Naive B cell (primary cell): ENCODE measurements at places on chromosomes 16 and 17.

DNA sequence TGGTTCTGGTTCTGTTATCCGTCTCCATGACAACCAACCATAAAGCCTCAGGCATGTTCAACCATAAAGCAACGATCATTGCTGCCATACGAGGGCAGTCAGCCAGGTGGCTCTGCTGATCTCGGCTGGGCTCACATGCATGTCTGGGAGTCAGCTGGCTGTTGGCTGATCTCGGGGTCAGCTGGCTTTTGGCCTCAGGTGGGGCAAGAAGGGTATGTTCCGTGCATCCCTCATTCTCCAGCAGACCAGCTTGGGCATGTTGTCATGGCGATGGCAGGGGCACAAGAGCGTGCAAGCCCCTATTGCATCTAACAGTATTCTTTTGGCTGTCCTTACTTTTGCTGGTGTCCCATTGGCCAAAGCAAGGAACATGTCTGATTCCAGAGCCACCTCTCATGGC is 86.2 kb downstream of the ABCC6 start:
- no peak for DNase-seq

DNA sequence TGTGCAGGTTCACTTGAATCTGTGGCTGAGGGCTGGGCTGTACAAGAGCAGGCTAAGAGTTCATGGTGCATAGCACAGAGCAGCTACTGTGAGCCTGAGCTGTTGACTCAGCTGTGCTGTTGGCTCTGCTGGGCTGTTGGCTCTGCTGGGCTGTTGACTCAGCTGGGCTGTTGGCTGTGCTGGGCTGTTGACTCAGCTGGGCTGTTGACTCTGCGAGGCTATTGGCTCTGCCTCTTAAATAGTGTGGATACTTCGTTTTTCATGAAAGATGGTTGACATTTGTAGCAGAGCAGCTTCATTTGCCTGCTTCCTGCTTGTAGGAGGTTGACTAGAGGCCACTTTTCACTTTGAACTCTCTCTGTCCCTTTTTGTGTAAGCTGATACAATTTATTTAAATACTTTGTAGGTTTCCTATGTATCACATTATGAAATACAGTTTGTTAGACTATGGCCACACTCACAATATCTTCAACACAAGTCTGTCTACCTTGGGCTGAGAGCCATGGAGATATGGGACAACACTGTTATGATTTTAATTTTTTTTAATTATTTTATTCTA is 40.3 kb upstream of the CCNF start:
- no peak for DNase-seq

DNA sequence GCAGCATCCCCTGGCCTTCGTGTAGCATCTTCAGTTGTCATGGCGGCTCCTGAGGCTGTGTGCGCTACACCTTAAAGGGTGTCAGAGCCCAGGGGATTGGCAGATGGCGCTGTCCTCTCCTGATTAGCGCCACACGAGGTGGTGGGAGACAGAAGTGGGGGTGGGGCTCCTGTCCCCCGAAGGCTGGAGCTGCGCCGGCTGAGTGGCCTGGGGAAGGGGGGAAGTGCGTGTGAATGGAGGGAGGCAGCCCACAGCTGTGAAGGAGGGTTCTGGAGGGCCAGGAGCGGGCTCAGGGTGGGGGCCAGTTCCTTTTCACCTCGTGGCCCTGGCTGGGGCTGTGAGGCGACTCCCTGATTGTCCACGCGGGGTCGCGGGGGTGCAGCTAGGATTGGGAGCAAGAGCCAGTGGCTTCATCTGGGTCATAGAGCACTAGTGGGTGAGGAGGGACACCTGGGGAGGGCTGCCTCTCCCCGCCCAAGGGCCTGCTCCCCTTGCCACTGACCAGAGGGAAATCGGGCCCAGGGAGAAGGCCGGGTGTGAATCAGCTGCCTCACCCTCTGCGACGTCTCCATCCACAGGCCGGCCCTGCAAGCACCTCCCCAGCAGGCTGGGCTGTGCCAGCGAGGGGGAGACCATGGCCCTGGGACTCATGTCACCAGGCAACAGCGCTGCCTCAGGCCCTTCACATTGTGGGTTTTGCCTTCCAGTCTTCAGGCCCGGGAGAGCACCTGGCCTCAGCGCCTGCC is 14.1 kb downstream of the BAHCC1 start:
- DNase-seq = no peak

DNA sequence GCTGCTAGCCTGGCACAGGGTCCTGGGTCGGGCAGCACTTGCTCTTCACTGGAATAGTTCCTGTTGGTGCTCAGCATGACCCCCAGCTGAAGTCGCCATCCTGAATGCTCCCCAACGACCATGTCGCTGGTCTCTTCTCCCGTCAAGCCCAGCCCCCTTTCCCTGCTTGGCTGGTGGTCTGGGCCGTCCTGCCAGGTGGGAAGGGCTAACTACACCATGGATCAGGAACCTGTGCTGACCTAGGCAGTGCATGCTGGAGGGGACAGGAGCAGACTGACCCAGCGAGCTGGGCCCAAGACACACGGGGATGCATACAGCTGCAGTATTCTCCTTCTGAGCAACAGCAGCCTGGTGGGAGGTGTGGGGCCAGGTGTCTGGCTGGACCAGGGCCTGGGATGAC is 9.2 kb upstream of the SREBF1 start:
- no peak for DNase-seq

DNA sequence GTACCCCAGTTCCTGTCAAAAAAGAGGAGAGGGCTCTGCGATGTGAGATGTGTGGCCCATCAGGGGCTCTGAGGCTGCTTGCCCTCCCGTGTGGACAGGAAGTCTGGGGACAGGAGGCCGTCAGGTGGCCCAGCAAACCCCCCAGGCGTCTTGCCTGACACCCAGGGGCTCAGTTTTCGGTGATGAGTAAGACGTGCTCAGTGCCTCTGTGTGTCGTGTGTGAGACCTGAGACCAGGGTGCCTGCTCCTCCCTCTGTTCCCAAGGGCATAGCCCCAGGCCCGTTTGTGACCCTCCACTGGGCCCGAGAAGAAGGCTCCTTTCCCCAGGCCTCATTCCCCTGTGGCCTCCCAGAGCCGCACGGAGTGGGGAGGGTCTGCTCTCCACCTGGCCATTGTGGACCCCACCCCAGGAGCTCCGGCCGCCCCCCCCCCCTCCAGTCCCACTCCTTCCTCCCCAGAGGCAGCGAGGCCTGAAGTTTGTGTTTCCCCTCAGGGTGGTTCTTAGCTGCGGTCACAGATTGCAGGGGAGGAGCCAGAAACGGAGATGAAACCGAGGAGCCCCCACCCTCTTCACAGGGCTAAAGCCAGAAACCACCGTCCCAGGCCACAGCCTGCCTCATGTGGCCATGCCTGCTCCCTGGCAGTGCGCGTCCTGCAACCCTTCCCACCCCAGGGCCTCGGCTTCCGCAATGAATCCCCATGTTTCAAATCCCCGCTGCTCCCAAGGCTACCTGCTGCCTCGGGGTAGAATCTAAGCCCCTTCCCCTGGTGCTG is 4.9 kb upstream of the ACTG1 start:
- peak; percentile 81 for DNase-seq

- no peak for DNase-seq
Measured at GRCh38 chr16:82201926-82202325, 31.9 kb upstream of the MPHOSPH6 start.

- no peak for DNase-seq
Measured at GRCh38 chr16:86969716-86970115, 347.5 kb downstream of the C16orf95 start.

GRCh38 chr16:16154281-16154951 is 68.9 kb downstream of the ABCC6 start:
- no peak for DNase-seq

DNA sequence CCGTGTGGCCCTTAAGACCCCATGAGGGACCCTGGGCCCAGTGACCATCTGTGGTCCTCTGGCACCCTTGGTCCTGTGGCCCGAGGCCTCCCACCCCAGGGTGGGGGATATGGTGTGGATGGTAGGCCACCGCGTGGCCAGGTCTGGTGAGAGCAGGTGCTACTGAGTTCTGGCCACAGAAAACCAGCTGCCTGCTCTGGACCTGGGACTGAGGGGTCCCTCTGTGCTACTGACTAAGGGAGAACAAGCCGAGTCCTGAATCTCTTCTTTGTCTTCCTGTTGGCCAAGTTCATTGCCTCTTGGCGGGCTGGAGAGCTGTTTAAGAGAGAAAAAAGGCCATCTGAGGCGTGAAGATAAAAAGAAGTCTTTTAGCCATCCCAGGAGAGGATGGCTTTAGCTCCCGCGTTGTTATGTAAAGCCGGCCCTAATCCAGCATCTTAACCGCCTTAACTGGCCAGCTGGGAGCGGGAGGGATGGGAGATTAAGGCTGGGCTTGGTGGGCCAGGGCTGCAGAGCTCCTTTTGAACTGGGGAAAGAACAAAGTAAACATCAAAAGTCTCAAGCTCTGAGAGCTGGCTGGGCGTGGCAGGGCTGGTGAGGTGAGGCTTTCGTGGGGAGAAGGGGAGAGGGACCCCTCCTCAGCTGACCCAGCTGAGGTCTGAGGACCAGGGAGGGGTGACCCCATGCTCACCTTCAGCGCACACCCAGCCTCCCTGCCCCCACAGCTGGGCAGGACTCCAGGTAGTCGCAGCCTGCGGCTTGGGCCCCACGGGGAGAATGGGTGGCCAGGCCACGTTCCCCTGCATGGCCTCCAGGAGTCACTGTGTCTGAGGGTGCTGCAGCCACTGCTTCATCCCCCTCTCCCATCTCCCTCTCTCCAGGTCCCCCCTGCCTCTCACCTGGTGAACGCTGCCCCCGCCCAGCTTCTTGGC is 62.4 kb downstream of the NKD1 start:
- DNase-seq = no peak

- DNase-seq = no peak
Measured at GRCh38 chr17:56982312-56982711, 4.4 kb downstream of the SCPEP1 start.

DNA sequence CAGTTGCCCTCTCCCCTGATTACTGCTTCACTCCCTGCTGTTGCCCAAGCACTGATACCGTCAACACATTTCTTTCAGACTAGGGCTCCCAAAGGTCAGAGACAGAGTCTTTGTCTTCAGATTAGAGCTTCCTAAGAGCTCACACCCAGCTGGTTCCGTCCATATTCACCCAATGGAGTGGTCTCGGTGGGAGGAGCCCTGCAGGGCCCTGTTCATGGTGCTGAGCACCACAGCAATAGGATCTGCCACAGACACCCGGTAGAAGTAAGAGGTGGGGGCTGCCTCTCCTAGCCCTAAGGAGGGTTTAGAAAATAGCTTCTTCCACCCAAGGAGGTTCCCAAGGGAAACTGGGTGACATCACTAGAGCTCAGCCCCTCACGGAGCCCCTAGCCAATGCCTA is 128.3 kb downstream of the CCDC144A start:
- DNase-seq = no peak

DNA sequence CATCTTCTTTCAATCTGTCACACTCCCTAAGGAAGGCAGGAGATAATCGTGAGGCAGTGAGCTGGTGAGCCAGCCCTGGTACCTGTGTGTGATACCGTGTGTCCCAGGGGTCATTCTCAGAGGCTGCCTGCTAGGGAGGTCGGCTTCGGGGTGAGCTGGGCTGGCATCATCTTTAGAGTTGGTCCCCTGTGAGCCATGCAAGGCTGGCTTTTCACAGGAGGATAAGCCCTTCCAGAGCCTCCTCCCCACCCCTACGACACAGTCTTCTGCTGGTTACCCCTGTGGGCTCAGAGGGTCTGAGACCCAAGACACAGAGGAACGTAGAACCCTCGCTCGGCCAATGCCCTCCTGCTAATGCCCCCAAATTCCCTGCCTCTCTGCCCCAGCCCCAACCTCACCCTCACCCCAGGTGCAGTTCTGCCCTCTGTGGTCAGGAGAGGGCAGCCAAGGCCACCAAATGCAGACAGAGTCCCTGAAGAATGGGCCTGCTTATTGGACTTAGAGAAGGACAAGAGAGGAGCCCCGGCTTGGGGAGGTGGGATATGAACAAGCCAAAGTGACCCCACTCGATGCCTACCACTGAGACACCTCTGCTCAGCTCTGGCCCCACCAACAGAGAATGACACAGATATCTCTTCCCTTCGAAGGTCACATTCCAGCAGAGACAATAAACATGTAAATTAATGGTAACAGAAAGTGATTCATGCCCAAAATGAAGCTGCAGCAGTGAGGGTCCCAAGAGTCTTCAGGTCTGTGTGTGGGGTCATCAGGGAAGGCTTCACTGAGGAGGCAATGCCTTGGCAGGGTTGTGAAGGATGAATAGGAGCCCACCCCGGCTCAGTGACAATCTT is 80.8 kb upstream of the CCL1 start:
- no peak for DNase-seq

DNA sequence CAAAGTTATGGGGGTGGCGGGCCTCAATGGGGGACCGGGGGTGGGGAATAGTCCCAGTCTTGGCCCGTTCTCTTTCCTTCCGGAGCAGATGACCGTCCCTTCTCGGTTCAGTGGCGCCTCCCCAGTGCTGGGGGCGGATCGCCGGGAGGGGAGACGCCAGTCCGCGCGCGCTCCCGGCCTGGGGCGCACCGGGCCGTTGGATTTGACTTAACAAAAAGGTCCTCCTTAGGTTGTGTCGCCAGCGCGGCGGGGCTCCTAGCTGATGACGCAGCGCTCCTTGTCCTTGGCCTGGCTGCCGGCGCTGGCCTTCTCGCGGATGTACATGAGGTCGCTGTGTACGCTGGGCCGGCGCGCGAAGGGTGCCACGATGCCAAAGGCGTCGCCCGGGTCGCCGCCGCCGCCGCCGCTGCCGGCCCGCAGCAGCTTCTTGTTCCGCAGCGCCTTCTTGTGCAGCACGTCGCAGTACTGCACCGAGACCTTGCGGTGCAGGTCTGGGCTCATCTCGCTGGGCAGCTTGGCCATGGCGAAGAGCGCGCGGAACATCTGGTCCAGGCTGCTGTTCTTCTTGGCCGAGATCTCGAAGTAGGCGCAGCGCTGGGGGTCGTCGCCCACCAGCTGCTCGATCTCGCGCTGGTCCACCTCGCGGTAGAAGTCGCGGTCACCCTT is 1.2 kb downstream of the RASD1 start:
- DNase-seq = no peak

DNA sequence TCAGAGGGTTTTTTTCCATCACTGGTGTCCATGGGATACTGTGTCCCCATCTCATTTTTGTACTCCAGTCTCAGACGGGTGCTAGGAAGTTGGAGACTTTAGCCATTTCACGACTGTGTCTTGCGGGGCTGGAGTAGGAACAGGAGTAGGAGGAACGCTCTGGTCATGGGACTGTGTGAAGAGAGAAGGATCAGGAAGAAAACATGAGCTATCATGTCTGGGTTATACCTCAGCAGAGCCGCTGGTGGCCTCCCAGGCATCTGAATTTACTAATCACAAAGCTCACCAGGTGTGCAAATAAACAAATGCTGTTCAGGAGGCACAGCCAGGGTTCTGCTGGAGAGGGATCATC is 225.4 kb downstream of the SEC14L1 start:
- DNase-seq = no peak

DNA sequence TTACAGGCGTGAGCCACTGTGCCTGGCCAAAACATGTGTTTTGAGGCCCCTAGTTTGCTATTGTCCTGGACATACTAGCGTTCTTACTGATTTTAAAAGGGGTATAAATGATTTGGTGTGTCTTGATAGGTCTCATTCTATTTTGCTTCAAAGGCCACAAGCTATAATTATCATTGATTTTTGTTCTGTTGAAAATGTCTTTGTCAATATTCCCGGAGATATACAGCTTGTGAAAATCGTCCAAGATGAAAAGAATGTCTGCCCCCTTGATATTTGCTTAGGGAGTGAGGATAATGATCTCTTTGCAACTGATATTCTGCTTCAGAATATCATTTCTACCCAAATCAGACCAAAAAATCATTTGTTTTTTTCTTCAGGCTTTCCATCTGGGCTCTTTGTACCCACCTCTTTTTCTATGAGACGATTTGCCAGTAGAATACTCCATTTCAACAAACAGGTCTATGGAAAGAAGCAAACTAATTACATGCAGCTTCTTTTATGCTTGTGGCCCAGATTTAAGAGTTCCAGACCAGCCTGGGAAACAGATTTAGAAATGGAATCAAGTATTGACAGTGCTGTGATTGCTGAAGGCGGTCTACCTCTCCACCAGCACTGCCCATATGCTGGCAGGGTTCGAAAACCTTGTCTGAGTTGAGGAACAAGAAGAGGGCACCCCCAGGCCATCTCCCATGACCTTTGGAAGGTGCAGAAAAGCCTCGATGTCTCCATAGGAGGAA is 14.1 kb upstream of the ST6GALNAC1 start:
- no peak for DNase-seq
